ENCODE measurements at places on chromosomes 2 and 18. TPM values are rescaled to one million over a fixed set of nuclear protein-coding genes. Genes with fewer than 3 reads are reported as not detected.
A peak's percentile ranks its signal among the peaks of the same experiment; 100 is the strongest.

GRCh38 chr2:136225950-136226835 is 108.2 kb upstream of the CXCR4 start:
- no peak overlapping the region for H3K4me3 ChIP-seq
- no peaks in the 10 kb centered on the region for H3K36me3 ChIP-seq
- no peak overlapping the region for H3K27ac ChIP-seq
- H3K27me3 ChIP-seq, result no peaks in the 10 kb centered on the region
- H3K4me1 ChIP-seq, result no peaks in the 10 kb centered on the region

DNA sequence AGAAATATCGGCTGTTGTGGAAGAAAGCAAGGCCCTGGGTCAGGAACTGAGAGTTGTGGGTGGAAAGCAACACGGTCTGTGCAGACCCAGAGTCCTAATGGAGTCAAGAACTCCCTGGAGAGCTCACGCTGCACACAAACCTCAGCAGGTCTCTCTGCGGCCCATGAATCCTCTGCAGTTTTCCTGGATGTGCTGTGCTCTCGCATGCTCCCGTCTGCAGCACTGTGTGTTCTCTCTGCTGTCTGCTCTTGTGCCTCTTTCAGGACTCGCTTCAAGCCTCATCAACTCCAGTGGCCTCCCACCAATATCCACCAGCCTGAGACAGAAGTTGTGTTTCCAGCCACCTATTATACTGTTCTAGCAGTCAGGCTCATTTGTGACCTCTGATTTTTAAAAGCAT is 24.3 kb downstream of the RNU4ATAC start:
- H3K4me3 ChIP-seq, result no peak overlapping the region
- no peaks in the 10 kb centered on the region for H3K4me1 ChIP-seq
- H3K27ac ChIP-seq, result no peak overlapping the region
- H3K36me3 ChIP-seq, result no peaks in the 10 kb centered on the region

DNA sequence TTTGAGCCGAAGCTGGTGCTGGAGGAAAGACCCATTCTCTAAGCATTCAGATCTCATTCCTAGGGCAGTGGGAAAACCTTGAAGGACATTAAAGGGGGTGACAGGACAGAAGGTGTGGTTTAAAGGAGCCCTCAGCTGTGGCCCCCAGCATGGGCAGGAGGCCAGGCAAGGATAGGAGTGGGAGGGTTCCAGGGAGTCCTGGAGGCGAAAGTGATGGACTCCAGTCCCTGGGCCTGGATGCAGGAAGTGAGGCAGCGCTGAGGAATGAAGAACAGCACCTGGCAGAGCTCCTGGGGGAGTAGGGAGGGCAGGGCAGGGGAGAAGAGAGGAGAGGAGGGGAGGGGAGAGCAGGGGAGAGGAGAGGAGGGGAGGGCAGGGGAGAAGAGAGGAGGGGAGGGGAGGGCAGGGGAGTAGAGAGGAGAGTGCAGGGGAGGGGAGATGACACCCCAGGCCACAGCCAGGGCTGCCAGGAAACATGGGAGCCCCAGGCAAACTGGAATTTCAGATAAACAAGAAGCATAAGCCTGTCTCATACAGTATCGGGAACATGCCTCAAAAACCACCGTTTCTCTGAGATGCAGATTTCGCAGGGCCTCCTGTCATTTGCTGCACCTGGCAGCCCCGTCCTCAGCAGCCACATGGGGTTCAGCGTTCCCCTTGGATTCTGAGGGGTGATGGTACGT is 5.7 kb downstream of the RAMP1 start:
- peak overlapping the region; percentile 82 for H3K27ac ChIP-seq
- peak; percentile 85 for DNase-seq
- H3K36me3 ChIP-seq, result no peaks in the 10 kb centered on the region
- peaks cover 99% of the 10 kb centered on the region for H3K4me1 ChIP-seq
- peak overlapping the region; percentile 12 for H3K4me3 ChIP-seq

- H3K4me3 ChIP-seq, result no peak overlapping the region
- H3K4me1 ChIP-seq, result peaks cover 19% of the 10 kb centered on the region
- H3K27me3 ChIP-seq, result peaks cover 12% of the 10 kb centered on the region
- H3K36me3 ChIP-seq, result no peaks in the 10 kb centered on the region
Observed at GRCh38 chr2:105537920-105538319, 139.1 kb upstream of the FHL2 start.

The KIAA1328 gene
- total RNA-seq, result 6.5 TPM

The SMAD4 gene
- total RNA-seq, result 60.7 TPM

The IL37 gene
- total RNA-seq, result 1.7 TPM
